ENCODE measurements at places on chromosomes 5 and 9.

- peak; percentile 8 for DNase-seq
These were observed 26.0 kb downstream of the ZCCHC7 start for GRCh38 chr9:37146410-37146809.

DNA sequence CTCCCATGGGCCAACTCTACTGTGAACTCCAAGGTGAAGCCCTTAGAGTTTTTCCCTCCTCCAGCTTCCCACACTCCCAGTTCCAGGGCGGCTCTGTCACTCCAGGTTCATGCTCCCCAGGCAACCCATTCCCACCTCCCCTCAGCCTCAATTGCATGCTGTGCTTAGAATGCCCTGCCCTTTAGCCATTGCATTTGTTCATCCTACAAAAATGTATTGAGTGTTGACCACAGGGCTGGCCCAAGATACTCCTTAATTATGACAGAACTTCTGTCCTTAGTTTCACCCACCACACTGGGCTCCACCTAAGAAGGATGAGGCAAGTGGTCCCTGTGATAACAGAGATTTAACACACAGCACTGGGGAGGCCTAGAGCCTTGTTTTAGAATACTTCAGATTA is 236.1 kb downstream of the ADAMTSL1 start:
- DNase-seq, result no peak

- no peak for DNase-seq
These were observed 15.1 kb downstream of the BBLN start for GRCh38 chr9:128175102-128175563.

- DNase-seq, result no peak
These were observed 11.7 kb downstream of the B4GALT1 start for GRCh38 chr9:33155393-33155792.

DNA sequence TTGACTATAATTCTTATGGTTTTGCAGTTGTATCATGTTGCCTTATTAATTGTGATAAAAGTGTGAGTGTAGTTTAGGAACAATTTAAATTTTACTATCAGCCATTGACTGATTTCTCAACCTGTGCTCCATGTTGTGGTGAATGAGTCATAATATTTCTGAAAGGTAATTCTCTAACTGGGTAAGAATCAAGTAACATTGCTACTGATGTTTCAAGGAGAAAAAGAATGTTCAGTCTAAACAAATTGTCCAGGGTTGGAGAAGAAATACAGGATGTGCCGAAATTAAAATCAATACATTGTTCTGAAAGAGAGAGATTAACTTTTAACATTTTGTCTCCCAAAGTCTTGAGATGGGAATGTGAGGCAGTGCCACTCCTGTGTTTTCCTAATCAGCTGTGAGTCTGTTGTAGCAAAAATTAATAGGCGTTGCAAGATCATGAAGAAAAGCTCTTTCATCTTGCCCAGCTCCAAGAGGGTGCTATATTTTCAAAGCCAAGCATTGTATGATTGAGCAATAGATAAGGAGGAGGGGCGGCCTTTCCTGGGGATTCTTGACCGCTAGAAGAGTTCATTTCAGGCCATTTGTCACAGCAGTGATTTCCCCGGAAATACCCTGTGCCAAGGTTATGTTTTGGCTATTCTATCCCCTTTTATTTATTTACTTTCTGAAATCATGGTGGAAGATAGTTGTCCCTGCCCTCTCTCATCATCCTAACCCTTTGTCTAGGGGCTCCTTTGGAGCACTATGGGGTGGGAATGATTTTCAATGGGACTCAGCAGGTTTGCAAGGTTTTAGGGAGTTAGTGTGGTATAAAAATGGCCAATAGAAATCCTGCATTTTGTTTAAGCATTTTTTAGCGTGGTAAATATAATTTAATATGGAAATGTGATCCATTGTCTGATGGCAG is 151.6 kb downstream of the FOCAD start:
- no peak for DNase-seq

- DNase-seq, result no peak
These were observed 1.1 kb upstream of the LPAR1 start for GRCh38 chr9:111039231-111039906.

GRCh38 chr9:22088717-22089061 is 79.6 kb upstream of the CDKN2B start:
- DNase-seq, result no peak

- DNase-seq, result no peak
These were observed 23.0 kb downstream of the EPB41L4B start for GRCh38 chr9:109297899-109298298.

DNA sequence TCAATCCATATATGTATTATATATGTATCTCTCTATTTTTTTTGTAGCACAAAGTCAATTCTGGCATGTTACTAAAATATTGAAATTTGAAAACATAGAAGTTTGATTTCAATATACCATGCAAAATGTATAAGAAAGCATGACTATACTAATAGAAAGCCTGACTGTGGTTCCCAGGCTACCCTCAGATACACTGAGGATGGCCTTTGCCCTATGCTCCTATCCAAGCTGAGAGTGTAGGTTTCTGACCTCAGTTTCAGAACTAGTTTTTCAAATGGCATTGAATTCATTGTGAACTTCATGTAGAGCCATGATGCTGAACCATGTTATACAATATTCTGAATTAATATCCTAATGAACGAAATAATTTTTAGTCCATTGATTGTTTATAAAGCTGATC is 220.4 kb upstream of the IZUMO3 start:
- no peak for DNase-seq

- no peak for DNase-seq
These were observed 72.3 kb downstream of the LMNB1 start for GRCh38 chr5:126849101-126849678.

DNA sequence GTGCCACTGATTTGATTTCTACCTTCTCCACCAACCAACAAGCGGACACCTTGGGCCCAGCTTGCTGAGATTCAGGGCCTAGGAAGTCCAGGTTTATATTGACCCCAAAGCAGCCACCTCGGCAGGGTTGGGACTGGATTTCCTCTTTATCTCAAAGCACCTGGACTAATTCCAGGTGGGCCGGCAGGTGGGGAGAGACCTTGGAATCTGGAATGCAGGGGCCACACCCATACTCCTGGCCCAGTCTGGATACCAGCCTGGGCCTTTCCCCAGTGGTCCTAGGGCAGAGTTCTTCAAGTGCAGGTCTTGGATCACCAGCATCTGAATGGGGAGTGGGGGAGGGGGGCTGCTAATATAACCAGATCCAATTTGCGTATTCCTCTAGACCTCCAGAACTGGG is 93.1 kb downstream of the PCDH1 start:
- no peak for DNase-seq

- DNase-seq, result no peak
These were observed 4.1 kb upstream of the SEMA5A start for GRCh38 chr5:9549941-9550340.

GRCh38 chr9:112032009-112032408 is 135.4 kb downstream of the UGCG start:
- no peak for DNase-seq

All from germinal center (tissue), 1 donor.